Activated CD8-positive, alpha-beta T cell treated with anti-CD3 and anti-CD28 coated beads, Interleukin-2, amount 10 ng/mL, durations not matched to agents 7 days and 5 days (primary cell): ENCODE measurements at places on chromosomes 5 and 9. TPM values are rescaled to one million over a fixed set of nuclear protein-coding genes. Genes with fewer than 3 reads are reported as not detected.

RIMOC1 gene
- 19.9 TPM for total RNA-seq

CNOT8 gene
- total RNA-seq: 68.4 TPM

CATSPER3 gene
- 0.68 TPM for total RNA-seq

DAB2IP gene
- total RNA-seq: 0.13 TPM

TRIM36 gene
- total RNA-seq: 0.13 TPM

EGFLAM gene
- total RNA-seq: not detected

CDHR2 gene
- 2.2 TPM for total RNA-seq

F2RL1 gene
- 2.2 TPM for total RNA-seq

SHOC1 gene
- not detected for total RNA-seq

C1QTNF3 gene
- total RNA-seq: 2.8 TPM

GZMA gene
- total RNA-seq: 356 TPM

NXNL2 gene
- total RNA-seq: not detected

COL15A1 gene
- 0.76 TPM for total RNA-seq

IFNA13 gene
- total RNA-seq: not detected

BAAT gene
- total RNA-seq: not detected

PCYOX1L gene
- total RNA-seq: 33.9 TPM

NMRK1 gene
- 28.2 TPM for total RNA-seq

TAF11L7 gene
- total RNA-seq: not detected

CHSY3 gene
- total RNA-seq: not detected

SHISAL2B gene
- total RNA-seq: not detected

PCDHAC1 gene
- not detected for total RNA-seq

RLN2 gene
- 2.8 TPM for total RNA-seq
